ENCODE measurements at places on chromosomes 7 and 10.

DNA sequence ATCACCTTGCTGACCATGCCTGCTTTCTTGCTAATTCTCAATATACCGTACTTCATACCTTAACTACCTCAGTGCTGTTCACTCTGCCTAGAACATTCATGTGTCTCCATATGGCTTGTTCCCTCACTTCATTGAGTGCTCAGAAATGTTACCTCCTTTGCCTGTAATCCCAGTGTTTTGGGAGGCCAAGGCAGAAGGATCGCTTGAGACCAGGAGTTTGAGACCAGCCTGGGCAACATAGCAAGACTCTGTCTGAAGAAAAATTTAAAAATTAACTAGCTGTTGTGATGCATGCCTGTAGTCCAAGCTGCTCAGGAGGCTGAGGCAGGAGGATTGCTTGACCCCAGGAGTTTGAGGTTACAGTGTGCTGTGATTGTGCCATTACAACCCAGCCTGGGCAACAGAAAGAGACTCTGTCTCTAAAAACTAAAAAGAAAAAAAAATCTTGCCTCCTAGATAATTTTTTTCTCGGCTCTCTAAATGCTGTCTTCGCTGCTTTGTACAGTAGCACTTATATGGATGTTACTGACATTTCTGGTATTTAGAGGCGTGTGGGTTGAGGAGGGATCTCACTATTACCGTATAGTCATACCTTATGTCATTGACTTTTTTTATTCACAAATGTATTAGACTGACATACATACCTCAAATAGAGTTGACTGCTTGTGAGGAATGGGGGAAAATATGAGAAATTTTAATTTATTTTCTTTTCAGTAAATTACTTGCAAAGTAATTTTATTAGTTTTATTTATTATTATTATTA lies 63.7 kb downstream of the LCOR start:
- no peak for DNase-seq

DNA sequence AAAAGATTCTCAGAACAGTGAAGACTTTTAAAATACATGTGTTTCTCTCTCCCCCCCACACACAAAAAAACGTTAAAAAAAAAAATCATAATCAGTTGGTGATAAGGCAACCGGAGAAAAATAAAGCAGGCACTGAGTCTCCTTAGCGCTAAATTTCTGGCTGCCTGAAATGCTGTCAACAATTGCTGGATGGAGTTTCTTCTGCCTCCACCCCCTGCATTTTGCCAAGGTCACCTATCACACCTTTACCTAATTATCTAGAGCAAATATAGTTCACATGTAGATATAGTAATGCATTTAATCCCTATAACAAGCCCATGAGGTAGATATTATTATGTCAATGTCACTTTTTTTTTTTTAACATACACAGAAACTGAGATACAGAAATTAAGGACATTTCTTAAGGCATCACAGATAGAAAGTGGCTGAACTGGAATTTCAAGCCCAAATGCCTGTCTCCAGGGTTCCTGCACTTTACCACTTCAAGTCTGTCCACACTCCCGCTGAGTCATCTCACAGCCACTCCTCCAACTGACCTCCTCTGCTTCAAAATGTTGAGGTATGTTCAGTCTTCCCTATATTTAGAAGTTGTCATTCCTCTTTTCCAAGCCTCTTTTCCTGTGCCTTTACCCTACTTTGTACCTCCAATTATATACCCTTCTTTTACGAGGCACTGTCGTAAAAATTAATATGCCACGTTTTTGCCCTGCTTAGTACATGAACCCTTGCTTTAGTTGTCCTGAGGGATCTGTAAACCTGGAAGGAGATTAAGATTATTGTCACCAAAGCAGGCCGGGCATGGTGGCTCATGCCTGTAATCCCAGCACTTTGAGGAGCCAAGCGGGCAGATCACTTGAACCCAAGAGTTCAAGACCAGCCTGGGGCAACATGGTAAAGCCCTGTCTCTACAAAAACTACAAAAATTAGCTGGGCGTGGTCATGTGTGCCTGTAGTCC lies 72.8 kb upstream of the MPP7 start:
- no peak for DNase-seq

DNA sequence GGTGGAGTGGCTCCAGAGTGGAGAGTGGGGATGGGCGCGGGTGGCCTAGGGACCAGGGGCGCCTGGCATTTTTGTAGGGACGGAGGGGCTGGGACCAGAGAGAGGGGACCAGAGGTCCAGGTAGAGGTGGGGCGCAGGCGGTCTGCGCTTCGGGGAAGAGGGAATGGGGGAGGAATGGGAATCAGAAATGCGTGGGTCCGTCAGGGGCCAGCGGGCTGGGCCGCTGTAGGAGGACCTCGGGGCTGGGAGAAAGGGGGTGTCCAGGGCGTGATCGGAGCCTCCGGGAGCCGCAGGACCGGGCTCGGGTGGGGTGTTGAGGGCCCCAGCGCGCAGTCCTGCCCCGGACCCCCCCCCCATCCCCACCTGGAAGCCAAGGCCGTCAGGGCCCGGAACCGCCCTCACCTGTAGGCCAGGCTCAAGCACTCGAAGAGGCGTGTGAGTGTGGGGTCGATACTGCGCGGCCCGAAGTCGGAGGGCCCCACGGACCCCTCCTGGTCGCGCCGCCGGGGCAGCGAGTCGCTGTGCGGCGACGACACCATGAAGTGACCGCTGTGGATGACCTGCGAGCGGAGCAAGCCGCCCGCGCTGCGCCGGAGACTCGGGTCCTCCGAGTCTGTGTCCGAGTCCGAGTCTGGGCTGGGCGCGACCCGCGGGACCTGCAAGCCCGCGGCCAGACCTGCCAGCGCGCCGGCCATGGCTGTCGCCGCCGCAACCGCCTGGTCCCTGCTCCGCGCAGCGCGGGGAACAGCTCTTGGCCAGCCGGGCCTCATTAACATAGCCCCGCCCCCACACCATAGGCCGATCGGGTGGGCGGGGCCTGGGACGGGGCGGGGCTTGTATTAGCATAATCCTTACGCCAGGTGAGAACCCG lies at the start of gene MLXIPL:
MLXIPL (minus strand) TSS at position 725 of the 871 bp plus-strand sequence; CDS start at position 695, 30 bp downstream.
- peak; percentile 56 for DNase-seq

GRCh38 chr10:56507033-56507432 lies 146.0 kb upstream of the ZWINT start:
- no peak for DNase-seq

- DNase-seq = no peak
Measured at GRCh38 chr10:4333459-4333894, 492.5 kb upstream of the AKR1E2 start.

Data from activated CD4-positive, alpha-beta T cell treated with anti-CD3 and anti-CD28 coated beads for 4 hours (primary cell).